Amniotic stem cell (primary cell): ENCODE measurements at places on chromosomes 5 and 9.

GRCh38 chr5:65855766-65856315 is 70.5 kb upstream of the ERBIN start:
- DNase-seq: no peak

DNA sequence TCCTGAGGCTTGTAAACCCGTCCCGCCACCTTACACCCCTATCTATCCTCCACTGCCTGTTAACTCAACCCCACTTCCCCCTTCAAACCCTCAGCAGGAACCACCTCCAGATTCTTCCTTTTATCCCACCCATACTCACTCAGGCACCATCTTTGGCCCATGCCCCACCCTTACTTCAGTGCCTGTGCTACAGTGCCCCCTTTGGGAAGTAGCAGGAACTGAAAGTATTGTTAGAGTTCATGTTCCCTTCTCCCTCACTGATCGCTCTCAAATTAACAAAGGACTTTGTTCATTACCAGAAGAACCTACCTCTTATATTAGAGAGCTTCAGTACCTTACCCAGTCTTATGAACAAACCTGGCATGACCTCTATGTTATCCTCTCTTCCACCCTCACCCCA is 92.2 kb upstream of the MOCS2 start:
- DNase-seq: no peak

GRCh38 chr5:141703133-141703561 is 21.1 kb upstream of the ARAP3 start:
- no peak for DNase-seq

GRCh38 chr5:116464144-116464708 is 110.4 kb downstream of the SEMA6A start:
- DNase-seq: no peak

GRCh38 chr5:122352331-122352730 is 40.3 kb downstream of the SNCAIP start:
- no peak for DNase-seq

DNA sequence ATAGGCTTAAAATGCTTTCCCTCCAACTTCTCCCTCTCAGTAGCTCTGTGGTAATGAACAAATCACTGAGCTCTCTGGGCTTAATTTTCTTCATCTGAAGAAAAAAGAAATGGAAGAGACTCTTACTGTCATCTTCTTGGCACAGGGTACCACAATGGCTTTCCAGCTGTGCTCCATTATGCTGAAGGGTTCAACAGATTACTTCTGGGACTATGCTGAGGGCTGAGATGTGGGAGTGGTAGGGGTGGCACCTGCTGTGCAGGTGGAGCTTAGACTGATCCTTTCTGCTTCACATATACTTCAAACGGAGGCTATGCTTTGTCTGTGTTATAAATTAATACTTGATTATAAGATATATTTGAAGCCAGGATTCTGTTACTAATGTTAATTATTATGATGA is 840.2 kb upstream of the C9orf72 start:
- no peak for DNase-seq

- DNase-seq: no peak
Observed at GRCh38 chr5:122421374-122422079, 109.5 kb downstream of the SNCAIP start.

GRCh38 chr5:156587012-156587411 is 260.0 kb downstream of the SGCD start:
- DNase-seq: no peak

DNA sequence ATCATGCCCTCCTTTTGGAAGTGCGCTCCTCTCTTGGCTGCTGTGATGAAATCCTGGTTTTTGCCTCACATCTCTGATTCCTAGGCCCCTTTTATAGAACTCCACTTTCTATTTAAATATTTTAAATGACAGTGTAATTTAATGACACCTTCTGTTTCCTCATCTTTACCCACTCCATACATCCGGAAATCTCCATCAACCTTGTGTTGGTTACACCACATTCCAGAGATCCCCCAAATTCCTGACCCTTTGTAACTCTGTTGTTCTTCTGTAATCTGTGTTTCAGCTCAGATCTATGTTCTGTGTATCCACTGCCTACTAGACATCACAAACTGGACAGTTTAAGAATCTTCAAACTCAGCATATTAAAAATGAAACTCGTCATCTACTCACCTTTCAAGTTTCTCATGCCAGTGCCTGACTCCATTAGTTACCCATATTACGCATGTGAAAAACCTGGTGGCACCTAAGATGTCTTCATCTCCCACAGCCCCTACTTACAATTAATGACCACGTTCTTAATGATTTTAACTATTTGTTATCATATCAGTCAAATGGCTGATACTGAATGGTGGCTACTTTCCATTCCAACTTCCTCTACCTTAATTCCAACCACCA is 25.1 kb downstream of the PARP8 start:
- no peak for DNase-seq

DNA sequence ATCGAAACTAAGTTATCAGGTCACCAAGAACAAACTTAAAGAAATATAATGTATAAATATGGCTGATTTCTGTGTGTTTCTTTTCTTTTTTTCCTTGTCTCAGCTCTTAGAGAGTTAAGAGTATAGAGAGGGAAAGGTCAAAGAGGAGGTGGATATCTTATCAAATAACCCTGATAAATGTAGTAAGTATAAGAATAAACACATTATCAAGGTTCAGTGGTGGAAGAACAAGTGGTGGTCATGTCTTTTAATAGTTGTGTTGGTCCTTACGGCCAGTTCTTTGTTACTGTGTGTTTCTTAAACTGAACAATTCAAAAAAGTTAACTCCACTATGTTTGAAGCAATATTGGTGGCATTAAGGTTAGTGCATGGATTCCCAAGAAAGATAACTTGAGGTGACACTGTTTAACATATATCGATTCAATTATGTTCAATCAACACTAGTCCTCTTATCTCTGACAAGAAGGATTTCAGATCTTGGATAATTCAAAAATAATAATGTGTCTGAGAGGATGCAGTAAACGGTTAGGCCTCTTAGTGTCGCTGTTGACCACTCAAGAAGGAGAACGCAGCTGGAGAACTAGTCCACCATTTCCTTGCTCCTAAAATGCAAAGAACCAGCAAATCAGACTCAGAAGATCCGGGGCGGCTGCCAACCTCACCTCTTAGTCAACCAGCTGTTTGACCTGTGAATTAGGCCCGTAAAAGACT is at the start of gene PCDHGA3:
Gene PCDHGA3 (plus strand): TSS at position 588 of the 711 bp plus-strand sequence. CDS start 205 bp downstream, outside the sequence.
- DNase-seq: no peak

GRCh38 chr9:71692337-71692736 is 76.0 kb downstream of the CEMIP2 start:
- no peak for DNase-seq

GRCh38 chr9:130990306-130990977 is 18.5 kb upstream of the LAMC3 start:
- DNase-seq: no peak

DNA sequence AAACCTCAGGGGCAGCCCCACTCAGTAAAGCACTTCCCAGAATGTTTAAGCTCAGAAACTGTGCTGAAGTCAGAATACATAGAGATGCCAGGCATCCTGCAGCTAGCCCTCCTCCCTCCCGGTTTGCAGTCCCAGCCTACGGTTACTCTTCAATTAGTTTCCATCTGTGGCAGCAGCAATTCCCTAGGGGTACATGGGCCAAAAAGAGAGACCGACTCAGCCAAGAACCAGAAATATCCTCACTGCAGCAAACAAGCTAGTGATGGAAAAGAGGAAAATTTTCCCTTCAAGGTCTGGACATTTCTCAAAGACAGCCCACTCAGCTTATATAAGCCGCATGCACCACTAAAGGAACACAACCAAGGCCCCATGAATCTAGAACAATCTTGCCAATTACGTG is 89.1 kb upstream of the PPP2R2B start:
- no peak for DNase-seq

DNA sequence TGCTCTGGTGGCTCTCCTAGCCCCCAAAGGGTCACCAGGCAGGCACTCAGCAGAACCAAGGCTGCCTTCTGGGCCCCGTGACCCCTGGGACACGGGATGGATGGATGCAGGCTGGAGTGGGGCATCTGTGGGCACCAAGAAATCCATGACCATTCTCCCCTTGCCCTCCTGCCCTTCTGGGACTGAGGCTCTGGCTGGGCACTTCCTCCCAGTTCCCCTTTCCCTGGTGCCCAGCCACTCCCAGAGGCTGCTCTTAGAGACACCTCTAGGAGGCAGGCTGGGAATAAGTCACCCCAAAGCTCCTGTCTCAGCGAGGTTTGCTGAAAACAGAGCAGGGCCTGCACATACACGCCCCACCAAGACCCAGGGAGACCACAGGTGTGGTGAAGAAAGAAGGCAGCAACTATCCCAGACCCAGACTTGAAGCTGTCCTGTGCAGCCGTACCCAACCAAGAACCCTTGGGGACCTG is 943 bp downstream of the STING1 start:
- no peak for DNase-seq

DNA sequence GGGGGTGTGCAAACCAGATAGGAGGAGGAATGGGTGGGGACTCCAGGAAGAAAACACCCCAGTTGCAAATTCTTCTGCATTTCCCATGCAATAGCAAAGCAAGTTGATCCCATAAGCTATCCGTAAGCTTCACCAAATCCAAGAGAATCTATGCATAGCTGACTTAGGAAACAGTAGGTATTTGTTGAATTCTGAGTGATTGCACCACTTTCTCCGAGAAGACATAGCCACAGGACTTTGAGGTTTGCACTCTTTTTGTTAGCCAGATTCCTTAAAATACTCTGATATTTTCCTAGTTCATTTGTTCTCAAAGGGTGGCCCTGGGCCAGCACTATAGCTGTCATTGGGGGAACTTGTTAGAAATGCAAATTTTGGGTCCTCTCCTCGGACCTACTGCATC is 271.9 kb downstream of the SLIT3 start:
- no peak for DNase-seq

DNA sequence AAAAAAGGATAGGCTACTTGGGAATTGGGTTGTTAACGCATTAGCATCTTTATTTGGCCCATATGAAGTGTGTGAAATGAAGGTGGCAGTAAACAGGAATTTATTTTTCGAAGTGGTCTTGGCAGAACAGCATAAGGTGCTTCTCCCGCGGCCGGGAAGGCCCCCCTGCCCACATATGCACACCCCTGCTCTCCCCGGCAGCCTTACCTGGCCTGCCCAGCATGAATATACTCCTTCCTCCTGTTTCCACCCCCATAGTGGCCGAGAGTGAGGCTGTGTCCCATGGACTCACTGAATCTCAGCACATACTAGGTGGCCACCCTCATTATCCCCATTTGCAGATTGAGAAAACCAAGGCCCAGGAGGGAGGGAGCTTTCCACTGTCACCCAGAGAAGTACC is 54.0 kb upstream of the OLFM1 start:
- DNase-seq: no peak

DNA sequence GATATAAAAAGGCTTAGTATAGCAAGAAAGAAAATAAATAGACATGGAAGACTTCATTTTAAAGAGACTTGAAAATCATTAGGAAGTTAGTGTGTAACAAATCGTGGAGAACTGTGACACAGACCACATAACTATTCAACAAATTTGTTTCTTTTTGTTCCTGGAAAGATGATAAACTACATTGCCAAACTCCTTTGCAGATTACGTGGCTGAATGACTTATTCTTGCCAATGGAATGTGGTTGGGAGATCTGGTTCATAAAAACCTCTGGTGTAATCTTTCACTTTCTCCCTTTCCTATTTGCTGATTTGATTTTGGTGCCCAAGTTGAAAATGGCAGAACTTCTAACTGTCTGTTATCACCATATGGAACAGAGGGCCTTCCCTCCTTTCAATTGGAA is 328.9 kb upstream of the MEF2C start:
- DNase-seq: peak; percentile 21

DNA sequence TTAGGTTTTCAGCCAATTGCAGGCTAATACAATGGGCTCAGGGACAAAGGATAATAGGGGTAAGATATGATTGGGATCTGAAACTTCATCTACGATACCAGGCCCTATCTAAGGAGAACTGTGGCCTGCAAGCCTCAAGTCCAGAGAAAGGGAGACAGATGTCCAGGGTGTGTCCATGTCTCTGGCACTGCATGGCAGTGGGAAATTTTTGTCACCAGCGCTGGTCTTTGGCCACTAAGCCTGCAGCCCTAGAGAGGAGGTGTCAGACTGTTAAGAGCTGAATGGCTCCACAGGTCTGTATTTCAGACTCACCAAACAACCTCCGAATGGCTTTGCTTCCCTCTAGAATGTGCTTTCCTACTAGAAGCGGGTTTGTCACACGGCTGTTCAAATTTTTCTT is 6.6 kb upstream of the CNOT6 start:
- no peak for DNase-seq

GRCh38 chr9:113597390-113598241 is 134.1 kb downstream of the RGS3 start:
- DNase-seq: no peak

DNA sequence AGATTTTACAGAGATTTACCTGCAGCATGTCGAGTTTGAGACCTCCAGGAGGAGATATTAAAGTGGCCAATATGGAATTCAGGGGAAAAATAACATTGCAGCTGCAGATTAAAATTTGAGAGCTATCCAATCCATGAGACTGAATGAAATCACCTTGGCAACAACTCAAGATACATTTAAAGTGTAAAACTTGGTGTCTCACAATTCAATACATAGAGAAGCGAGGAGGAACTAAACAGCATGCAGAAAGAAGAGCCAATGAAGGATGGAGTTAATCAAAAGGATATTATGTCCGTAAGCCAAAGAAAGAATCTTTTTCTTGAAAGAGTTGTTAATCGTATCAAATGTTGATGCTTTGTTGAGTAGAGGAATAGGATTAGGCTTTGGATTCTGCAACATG is 455.1 kb downstream of the CDH18 start:
- DNase-seq: no peak

DNA sequence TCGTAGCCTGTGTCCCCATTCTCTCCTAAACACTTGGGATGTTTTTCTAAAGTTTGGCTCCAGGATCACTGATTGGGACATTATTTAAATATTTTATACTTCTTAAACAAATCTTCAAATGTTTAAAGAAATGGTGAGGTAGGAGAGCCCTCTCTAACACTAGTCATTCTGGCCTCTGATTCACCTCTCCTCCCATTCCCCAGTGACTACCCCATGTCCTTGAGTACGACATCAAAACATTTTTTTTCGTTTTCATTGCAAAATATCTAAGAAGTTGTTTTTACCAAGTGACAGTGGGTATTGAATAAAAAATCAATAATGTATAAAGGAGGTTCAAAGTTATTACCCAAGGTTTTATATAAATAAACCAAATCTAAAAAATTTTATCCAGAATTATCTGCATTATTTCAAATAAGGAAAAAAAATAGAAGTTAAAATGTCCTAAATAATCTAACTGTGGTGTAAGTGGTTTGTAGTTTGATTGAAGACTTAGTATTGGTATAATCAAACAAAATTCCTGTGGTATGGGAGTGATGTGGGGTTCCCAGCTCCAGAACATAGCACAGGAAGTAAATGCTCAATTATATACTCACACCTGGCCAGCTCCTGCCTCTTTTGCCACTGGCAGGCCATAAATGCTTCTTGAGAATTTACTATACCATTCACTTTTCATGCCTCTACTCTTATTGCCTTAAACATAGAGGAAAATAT is 51.1 kb downstream of the MAST4 start:
- no peak for DNase-seq

- DNase-seq: no peak
Observed at GRCh38 chr9:114805670-114806525, at the start of gene TNFSF15. TNFSF15 (minus strand) TSS chr9:114806039; CDS start chr9:114806012, 27 bp downstream.

GRCh38 chr9:134834217-134834956 is 46.2 kb upstream of the FCN2 start:
- no peak for DNase-seq
